Caki2 (cell line): ENCODE measurements at places on chromosomes 7 and 10.

- DNase-seq = no peak
These were observed 23.9 kb upstream of the MPP7 start for GRCh38 chr10:28326516-28327490.

GRCh38 chr10:113099431-113100183, 149.6 kb downstream of the TCF7L2 start:
- peak; percentile 80 for DNase-seq

DNA sequence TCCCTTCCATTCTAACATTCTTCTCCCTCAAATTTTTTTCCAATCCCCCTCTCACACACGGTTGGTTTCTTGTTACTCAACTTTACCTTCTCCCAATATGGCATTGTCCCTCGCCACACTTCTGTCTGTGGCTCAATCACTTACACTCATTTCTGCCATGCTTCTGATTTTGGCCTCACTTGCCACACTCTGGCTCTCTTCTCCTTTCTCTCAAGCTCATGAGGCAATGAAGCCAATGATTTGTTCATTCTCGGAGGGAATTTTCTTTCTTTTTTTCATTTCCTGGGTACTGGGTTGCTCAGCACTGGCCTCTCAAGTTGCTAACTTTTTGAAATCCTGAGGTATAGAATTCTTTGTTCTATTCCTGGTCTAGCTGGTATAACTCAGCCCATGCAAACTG, 4.0 kb upstream of the MYOZ1 start:
- DNase-seq = no peak

- no peak for DNase-seq
These were observed 122.9 kb upstream of the LYZL2 start for GRCh38 chr10:30752481-30752881.

DNA sequence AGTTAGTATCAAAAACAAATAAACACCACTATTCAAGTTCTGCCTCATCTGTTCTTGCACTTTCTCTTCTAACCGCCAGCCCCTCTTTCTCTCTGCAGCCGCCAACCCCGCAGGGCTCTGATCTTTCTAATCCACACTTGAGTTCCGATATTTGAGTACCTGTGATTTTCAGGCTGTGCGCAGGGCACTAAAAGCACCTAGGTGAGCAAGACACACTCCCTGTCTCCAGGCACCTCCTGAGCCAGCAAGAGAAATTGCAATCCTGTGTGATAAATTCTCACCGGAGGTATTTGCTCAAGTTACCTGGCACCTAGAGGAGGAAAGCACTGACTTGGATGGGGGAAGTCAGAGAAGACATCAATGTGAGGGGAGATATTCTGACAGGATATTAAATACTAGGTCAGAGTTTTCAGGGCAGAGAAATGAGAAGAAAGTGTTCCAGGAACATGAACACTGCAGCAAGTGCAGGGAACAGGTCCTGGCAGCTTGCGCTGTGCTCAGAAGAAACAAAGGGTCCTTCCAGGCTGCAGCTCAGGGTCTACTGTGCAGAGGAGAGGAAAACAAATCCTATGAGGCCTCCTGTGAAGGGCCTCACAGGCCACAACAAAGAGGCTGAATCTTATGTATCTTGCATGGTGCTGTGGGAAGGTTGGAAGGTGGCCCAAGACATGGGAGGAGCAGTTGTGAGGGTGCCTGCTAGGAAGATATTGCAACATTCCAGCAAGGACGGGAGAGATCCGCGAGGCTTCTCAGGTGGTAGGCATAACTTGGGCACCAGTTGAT, 568.7 kb upstream of the MGMT start:
- no peak for DNase-seq

- no peak for DNase-seq
These were observed 13.3 kb upstream of the TCTN3 start for GRCh38 chr10:95706990-95707389.

- DNase-seq = no peak
These were observed 28.2 kb downstream of the C10orf105 start for GRCh38 chr10:71691405-71691804.

GRCh38 chr10:14409247-14409646, 78.5 kb upstream of the FRMD4A start:
- no peak for DNase-seq

GRCh38 chr10:105964009-105964408, 1200.5 kb downstream of the SORCS1 start:
- DNase-seq = no peak

DNA sequence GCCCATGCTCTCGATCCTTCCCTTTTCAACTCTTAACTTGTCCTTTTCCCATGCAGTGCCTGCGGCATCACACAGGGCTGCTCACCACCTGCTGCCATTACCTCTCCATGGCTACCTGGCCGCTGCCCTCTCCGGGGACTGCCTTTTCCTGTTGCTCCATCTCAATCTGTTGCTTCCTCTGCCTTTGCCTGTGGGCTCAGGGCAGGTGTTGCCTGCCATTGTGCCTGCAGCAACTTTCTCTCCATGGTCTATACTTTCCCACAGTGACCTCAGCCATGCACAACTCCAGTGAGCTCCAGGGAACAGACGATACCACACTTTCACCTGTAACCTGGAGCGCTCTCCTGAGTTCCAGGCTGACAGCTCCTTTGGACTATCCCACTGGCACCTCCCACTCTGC, 3.2 kb downstream of the DNAJB12 start:
- DNase-seq = no peak

DNA sequence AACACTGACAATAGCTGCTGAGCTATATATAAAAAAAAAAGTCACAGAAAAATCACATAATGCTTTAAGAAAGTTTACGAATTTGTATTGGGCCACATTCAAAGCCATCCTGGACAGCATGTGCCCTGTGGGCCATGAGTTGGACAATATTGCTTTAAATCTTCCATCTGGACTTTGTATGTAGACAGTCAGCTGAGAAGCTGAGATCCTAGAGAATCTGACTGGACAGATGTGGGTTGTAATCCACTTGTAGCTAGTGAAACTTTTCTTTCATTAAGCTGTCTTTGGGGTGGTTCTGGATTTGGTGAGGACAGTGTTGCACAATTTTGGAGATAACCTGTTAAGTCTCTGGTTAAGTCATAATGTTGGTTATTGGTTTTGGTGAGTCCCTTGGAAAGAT, 824.5 kb downstream of the CCSER2 start:
- DNase-seq = no peak

GRCh38 chr10:8104005-8104404, 49.5 kb downstream of the GATA3 start:
- no peak for DNase-seq

DNA sequence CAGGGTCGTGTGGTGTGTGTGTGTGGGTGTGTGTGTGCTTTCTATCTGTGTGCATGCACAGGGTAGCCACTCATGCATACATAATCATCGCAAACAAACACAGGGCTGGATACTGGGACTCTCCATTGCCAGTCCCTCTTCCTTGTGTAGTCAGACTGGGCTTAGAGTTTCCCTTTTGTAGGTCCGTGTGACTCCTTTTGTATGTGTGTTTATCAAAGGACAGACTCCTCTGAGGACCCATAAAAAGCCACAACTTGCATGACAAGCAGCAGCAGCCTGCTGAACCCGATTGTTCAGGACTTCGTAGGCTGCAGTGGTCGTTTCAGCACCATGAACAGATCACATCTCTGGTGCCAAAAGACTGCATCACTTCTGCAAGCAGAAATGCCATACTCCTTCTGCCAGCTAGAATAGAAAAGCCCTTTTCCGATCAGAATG, 895 bp downstream of the VSTM2A start:
- DNase-seq = peak; percentile 10

GRCh38 chr10:111113238-111113960, 36.6 kb downstream of the ADRA2A start:
- DNase-seq = no peak

DNA sequence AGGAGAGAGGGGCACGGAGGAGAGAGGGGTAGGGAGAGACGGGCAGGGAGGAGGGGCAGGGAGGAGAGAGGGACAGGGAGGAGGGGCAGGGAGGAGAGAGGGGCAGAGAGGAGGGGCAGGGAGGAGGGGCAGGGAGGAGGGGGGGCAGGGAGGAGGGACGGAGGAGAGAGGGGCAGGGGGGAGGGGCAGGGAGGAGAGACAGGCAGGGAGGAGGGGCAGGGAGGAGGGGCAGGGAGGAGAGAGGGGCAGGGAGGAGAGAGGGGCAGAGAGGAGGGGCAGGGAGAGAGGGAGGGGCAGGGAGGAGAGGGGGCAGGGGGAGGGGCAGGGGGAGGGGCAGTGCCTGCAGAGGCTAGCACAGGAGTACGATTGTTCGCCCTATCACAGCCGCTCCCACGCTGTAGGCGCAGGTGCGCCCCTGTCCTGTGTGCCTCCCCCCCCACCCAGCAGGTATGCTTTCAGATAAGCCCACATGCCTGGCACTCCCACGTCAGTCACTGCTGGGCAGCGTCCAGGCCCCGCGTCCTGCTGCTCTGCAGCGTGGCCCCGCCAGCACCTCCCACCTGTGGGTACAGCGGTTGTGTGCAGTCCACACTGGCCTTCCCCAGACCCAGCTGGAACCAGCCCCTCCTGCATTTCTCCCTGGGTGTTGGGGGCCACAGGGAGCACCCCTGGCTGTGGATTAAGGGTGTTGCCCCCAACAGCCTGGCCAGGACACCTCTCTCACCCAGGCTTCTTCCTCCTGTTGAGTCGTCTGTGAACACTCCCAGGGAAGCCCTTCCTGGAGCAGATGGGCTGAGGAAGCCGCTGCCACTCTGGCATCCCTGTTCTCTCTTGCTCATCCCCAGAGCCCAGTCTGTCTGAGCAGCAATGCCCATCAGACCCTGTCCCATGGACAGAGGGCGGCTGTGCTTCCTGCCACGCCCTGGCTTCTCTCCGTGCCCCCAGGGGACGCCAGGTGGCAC, 10.8 kb downstream of the NKX6-2 start:
- DNase-seq = peak; percentile 11

GRCh38 chr10:122349758-122350369, 24.6 kb upstream of the PLEKHA1 start:
- no peak for DNase-seq

DNA sequence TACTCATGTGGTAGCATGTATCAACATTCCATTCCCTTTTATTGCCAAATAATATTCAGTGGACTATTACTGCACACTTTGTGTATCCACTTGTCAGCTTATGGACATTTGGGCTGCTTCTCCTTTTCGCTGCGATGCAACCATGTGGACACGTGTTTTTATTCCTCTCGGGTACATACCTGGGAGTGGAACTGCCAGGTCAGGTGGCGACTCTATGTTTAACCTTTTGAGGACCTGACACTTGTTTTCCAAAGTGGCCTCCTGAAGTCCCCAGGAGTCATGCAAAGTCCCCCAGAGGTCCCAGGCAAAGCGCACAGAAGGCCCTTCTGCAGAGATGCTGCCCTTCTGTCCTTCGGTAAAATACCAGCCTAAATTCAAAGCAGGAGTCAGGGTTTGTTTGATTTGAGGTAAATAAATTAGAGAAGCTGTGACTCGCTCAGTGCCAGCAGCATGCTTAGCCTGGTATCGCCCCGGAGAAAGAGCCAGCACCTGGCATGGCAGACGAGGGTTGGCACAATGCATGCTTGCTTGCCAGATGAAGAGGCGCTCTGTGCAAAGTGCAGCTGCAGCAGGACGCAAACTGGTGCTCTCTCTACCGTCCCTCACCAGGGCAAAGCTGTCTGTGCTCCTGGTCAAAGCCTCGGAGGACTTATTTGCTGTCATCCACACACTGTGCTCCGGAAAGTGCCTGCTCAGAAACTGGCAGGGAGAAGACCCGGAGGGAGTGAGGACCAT, 37.8 kb downstream of the HIPK2 start:
- DNase-seq = no peak

- no peak for DNase-seq
These were observed 105.7 kb upstream of the SEC61G start for GRCh38 chr7:54864663-54865062.

DNA sequence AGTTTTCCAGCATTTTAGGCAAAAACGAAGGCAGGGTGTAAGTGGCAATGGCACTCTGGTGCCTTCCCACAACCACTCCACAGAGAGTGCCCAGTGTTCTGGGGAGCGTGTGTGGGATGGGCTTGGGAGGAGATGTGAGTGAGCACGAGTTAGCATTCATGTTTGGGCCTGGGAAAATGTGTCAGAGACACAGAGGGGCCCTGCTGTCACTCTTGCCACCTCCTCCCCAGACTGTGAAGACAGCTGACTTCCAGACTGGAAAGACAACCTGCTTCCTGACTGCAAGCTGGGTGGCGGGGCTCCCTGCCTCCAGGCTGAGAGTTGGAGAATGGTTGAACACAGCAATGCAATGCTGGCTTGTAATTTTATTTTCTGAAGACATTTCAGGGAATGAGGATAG, 454.5 kb upstream of the ZMIZ1 start:
- no peak for DNase-seq

- no peak for DNase-seq
These were observed 4.7 kb upstream of the TRIM8 start for GRCh38 chr10:102639537-102639936.

DNA sequence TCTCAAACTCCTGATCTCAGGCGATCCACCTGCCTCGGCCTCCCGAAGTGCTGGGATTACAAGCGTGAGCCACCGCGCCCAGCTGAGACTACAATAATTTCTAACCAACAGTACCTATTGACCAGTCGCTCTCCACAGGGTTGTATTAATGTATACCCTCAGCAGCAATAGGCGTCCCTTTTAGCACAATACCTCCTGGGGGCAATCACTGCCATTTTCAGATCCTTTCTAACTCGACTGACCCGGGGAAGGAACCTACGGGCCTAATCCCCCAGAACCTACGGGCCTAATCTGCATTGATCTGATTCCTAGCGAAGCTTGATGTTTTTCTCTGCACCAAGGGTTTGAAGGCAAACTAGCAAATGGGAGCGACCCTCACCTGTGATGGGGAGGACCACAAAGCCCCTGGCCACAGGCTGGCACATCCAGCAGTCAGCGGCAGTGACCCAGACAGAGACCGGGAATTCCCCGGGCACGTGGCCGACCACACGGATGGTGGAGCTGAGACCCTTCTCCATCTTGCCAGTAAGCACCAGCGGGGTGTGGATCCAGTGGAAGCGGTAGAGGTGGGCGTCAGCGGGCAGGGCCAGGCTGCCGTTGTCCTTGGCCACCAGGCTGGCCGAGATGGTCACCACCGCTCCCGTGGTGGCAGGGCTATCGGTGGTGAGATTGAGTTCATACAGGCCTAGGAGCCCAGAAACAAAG, 6.9 kb downstream of the TMEM130 start:
- no peak for DNase-seq

- no peak for DNase-seq
These were observed 3.1 kb downstream of the USP6NL start for GRCh38 chr10:11608159-11609013.

DNA sequence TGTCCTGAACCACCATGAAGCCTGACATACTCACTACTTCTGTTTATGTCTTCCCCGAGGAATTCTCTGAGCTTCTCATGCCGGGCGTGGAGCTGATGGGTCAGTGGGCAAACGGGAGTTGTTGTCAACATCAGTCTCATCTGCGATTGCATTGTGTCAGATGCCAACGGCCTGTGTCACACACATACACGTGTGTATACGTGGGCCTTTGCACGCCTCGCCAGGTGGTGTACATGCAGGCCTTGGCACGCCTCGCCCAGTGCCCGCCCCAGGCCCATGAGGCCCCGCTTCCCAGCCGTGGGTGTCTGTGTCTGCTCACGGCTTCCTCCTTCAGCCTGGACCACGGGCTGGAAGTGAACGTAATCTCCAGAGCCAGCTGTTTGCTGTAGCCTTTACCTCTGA, 7.5 kb upstream of the CSGALNACT2 start:
- DNase-seq = no peak
